ENCODE measurements at places on chromosomes 11 and 22.

- DNase-seq: no peak
Observed at GRCh38 chr11:75949023-75949672, 134.1 kb downstream of the UVRAG start.

GRCh38 chr22:26883393-26883792, 226.0 kb downstream of the MIAT start:
- DNase-seq: no peak

- DNase-seq: no peak
Observed at GRCh38 chr22:47355388-47355725, 592.9 kb downstream of the TBC1D22A start.

- DNase-seq: no peak
Observed at GRCh38 chr22:45208993-45209838, 31.5 kb downstream of the KIAA0930 start.

- peak; percentile 80 for DNase-seq
Observed at GRCh38 chr22:22721681-22722354, 77.4 kb downstream of the GGTLC2 start.

DNA sequence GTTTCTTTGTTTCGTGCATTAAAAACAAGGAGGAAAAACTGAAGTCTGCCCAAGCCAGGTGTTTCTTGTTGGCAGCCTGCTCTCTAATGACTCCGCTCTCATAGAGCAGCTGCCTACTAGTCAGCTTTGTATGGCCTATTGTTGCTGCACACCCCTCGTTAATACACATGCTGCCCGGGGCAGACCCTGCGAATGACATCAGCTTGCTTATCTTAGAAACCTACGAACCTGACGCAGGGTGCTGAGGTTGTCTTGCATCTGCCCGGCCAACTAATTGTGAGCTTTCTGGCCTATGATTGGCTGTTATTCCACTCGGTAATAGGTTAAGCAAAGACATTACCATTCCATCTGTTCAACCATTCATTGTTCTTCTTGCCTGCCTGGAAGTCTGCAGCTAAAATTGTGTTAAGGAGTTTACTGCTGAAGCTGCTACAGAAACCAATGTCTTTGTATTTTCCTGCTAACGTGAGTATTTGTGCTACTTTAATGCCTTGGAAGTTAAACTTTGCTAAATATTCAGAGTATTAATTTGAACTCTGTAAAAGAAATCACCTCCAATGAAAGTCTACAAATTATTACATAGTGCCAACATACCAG, 37.5 kb downstream of the ZC3H12C start:
- DNase-seq: no peak

DNA sequence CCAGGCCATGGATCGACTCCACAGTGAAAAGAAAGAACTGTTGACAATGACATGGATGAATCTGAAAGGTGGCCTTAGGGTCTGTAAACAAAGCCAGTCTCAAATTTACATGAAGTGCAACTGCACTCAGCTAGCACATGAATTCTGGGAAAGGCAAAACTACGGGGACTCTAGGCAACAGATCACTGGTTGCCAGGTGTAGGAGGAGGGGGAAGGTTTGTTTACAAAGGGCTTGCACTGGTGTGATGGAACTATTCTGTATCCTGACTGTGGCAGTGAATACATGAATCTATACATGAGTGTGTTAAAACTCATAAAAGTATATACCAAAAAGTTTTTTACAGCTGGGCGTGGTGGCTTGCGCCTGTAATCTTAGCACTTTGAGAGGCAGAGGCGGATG, 27.3 kb downstream of the ALX4 start:
- no peak for DNase-seq

DNA sequence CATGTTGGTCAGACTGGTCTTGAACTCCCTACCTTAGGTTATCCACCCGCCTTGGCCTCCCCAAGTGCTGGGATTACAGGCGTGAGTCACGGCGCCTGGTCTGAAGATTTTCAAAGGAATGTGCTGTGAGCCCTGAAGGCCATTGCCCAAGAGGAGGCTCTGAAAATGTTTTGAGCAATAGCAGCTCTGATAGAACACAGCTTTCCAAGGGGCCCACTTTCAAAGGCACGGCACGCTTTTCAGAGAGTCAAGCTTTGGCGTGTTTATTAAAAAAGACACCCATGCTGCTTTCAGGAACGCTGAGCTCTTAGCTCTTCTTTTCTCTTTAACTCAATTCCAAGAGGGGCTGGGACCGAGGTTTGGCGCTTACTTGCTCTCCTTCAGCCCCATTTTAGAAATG, 73.8 kb upstream of the CDON start:
- DNase-seq: no peak

GRCh38 chr11:62726915-62727164, 417 bp downstream of the HNRNPUL2 start:
- DNase-seq: no peak

GRCh38 chr11:16935518-16936302, 78.5 kb downstream of the PLEKHA7 start:
- no peak for DNase-seq

DNA sequence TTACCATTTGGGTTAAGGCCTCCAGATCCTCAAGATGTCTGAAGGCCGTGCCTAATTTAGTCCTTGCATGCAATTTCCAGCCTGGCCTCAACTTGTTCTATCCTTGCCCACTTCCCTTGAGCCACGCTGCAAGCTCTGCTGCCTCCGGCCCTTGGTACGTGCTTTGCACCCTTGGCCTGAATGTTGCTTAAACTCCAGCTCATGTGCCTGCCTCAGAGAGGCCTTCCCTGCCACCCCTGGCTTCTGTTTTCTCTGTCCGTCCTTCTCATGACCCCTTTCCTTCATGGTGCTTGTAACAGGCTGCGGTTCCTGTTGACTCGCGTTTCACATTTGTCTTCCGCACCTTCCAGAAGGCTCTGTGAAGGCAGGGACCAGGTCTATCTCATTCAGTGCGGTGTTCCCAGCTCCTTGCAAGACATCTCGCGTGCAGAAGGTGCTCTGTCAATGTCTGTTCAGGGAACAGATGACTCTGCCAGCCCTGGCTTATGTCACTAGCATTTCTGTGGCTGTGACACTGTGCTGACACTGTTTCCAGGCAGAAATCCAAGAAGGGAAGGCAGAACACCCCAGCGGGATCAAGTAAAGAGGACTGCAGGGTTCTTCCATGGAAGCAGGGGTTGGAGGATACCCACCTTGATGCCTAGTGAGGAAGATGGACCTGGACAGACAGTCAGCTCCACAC, 61.8 kb downstream of the FBLN1 start:
- DNase-seq: no peak

DNA sequence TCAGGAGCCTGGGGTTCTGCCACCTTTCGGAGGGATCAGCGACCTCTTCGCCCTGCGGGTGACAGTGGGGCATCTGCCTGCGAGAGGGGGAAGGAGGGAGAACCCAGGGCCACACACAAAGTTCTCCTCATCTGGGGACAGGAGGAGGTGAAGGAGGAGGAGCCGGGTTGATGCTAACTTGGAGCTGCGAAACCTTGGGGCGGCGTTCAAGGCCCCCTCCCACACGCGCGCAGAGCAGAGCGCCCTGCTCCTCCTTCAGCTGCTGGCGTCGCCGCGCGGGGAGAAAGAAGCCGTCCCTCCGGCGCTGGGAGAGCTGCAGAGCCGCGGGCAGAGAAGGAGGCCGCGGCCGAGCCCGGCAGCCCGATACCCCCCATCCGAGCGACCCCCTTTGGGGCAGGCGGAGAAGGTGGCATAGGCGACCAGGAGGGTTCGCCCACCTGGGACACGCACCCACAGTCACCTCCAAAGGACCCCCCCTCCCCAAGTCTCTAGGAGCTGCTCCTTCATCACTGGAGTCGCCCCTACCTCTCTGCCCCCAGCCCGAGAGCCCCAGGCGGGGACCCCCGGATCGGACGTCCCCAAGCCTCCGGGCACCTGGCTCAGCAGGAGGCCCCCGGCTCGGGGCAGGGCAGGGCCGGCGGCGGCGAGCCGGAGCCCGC, at the start of gene RASD2:
TSS of gene RASD2 (plus strand) at position 237 of the 659 bp plus-strand sequence. CDS start 5,979 bp downstream, outside the sequence.
- peak; percentile 9 for DNase-seq

Data from activated CD8-positive, alpha-beta memory T cell treated with anti-CD3 and anti-CD28 coated beads for 4 hours (primary cell).